ENCODE measurements at places on chromosomes 1 and 21. TPM values are rescaled to one million over a fixed set of nuclear protein-coding genes. Genes with fewer than 3 reads are reported as not detected.

GRCh38 chr1:233938476-233938875 lies 34.0 kb downstream of the SLC35F3 start:
- no peak for DNase-seq

Gene HTR1D
- 0.05 TPM for polyA plus RNA-seq

Gene CELA3B
- not detected for polyA plus RNA-seq

- no peak for DNase-seq
These were observed 59.2 kb upstream of the ACTRT2 start for GRCh38 chr1:2962061-2962460.

Gene CRYZL1
- polyA plus RNA-seq, result 35.9 TPM

Gene SPRR2D
- polyA plus RNA-seq, result not detected

DNA sequence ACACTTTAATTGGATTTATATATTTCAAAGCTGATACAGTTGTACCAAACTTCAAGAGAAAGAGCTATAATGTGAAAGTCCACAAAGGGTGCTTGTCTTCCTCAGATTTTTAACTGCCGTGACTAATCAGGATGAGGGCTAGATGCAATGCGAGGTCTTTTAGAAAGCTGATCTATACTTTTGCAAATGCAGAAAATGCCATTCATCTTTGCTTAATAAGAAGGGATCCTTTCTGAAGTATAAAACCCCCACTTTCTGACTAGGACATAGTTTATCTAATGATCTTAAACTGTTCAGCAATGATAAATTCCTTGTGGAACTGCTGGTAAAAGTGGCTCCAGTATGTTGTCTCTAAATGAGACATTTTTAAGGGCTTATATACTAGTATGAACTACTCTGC lies 102.7 kb upstream of the NGF start:
- DNase-seq, result no peak

- DNase-seq, result peak; percentile 66
These were observed 22.4 kb upstream of the PALMD start for GRCh38 chr1:99623554-99623953.

DNA sequence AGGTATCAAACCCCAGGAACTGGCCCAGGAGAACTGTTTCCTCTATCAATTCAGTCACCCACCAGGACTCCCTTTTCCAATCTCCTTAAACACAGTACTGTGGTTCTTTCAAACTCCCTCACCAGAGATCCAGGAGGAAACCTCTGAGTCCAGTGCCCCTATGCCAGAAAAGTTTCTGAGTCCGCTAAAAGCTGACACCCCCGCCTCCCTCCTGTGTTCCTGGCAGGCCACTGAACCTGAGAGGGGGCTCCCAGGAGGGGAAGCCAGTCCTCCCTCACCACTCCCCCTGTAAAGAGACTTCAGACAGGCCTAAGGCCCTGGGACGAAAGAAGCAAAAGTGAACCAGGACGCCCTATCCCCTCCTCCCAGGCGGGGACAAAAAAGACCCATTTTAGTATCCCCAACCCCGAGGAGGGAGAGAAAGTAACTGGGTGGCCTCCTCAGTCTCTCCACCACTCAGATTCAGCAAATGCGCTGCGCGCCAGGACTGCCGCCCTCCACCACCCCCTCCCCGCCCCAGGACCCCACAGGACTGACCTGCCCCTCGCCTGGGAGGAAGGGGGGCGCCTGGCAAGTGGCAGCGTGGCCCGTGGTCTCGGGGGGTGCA lies 624 bp downstream of the SLC41A1 start:
- peak; percentile 70 for DNase-seq

GRCh38 chr1:45410850-45411509 lies 70.7 kb upstream of the MUTYH start:
- DNase-seq, result no peak

DNA sequence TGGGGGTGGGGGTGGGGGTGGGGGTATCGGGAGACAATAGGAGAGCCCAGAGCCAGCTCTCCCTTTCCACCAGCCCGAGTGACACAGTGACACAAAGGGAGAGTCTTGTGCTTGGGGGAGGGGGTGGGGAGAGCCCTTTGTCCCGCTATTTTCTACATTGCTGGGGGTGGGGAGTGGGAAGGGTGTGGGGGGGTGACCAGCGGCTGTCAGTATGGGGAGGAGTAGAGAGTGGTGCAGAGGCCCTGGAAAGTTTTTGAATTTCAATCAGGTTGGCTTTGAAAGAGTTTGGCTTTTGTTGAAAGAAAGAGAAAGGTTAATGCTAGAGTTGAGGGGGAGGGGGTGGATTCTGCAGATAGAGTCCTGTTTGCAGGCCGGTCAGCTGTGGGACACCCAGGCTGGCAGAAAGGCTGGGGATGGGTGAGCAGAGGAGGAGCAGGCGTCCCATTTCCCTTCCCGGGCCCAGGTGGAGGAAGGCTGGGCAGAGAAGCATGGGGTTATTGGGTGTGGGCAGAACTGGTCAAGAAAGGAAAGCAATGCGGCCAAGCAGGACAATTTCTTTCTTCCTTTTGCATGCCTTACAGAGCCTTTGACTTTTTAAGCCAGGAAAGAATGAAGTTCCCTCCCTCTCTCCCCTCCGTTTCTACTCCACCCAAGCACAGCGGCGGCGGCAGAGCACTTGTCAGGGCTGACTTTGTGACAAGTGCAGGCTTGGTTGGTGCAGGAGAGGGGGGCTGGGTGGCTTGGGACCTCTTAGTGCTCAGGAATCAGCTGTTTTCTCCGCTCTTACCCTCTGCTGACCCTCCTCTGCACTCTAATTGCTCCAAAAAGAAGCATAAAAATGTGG lies 96.2 kb downstream of the RNF220 start:
- peak; percentile 62 for DNase-seq

DNA sequence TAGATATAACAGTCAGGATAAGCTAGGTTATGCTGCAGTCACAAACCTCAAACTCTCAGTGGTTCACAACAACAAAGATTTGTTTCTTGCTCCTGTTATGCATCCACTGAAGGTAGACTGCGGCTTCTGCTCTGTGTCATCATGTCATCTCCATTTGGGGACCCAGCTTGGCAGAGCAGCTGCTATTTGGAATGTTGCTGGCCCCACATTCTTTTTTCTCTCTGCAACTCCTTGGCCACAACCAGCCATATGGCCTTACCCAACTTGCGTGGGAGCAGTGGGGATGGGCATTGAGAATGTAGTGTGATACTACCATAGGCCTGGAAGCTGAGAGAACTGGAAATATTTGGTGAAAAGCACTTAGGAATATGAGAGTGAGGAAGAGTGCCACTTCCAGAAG lies 26.4 kb downstream of the AGO4 start:
- no peak for DNase-seq

Gene RCSD1
- 31.4 TPM for polyA plus RNA-seq

DNA sequence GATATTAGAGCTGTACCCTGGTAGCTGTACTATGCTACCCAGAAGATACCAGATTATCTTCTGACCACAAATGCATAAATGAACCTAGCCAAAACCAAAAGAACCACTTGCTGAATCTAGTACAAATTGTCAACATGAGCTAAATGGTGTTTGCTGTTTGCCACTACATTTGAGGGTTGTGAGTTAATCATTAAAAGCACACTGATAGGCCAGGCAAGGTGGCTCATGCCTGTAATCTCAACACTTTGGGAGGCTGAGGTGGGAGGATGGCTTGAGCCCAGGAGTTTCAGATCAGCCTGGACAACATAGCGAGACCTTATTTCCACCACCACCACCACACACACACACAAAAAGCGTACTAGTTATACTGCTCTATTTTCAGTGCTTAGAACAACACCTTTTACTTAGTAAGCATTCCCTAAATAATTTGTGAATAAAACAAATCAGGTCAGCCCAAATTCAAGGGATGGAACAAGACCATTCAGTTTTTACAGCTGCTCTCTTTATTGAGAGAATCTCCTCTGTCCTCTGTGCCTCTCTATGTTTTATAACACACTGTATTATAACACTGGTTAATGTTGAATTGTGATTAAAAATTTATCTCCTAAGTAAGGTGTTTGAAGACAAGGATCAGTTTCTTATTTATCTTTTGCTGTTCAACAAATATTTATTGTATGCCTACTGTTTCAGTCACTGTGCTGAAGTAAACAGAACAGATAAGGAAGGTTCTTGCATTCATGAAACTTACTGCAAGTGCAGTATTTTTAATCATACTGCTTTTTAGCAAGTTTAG lies 44.0 kb downstream of the MAGI3 start:
- DNase-seq, result no peak

- DNase-seq, result peak; percentile 23
These were observed 2.7 kb downstream of the CACNA1E start for GRCh38 chr1:181486098-181486420.

DNA sequence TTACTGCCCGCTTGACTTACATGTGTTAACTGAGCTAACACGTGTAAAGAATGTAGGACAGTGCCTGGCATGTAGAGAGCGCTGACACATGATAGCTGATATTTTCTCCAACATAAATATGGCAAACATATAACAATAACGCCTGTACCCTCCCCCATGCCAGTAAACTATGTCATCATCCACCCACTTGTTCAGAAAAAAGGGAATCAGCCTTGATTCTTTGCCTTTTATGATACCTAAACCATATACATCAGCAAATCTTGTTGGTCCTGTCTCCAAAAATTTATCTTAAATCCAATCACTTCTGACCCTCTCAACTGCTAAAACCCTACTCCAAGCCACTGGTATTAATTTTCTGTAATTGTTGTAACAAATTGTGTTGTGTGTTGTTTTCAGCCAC lies 1.1 kb upstream of the ZNF692 start:
- DNase-seq, result no peak

- DNase-seq, result no peak
These were observed 50.0 kb upstream of the DMRTB1 start for GRCh38 chr1:53409233-53409632.

Gene PGLYRP3
- polyA plus RNA-seq, result not detected

Gene DNASE2B
- polyA plus RNA-seq, result not detected

- DNase-seq, result no peak
These were observed 28.9 kb downstream of the FOXO6 start for GRCh38 chr1:41390166-41390565.

DNA sequence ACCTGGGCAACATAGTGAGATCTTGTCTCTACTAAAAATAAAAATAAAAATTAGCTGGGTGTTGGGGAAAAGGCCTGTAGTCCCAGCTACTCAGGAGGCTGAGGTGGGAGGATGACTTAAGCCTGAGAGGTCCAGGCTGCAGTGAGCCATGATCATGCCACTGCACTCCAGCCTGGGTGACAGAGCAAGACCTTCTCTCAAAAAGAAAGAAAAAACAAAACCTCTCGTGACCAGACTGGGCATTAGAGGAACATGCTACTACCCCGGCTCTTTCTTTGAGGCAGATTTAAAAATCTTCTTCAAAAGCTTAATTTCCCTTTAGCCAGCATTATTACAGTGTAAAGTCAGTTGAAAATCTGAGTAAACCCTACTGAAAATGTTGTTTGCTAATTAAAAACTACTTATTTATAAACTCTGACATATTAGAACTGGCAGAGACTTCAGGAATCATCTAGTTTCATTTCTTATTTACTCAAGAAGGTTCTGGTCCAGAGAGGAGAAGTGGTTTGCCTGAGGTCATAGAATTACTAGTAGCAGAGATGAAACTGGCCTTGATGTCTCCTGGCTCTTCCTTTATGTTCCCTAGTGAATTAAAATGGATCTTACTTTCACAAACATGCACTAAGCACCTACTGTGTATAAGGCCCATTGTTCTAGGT lies 11.6 kb upstream of the ELAVL4 start:
- DNase-seq, result peak; percentile 35

GRCh38 chr21:35291973-35292627 lies 243.0 kb upstream of the RUNX1 start:
- no peak for DNase-seq

Gene C1QC
- polyA plus RNA-seq, result 32.3 TPM

- DNase-seq, result no peak
These were observed 29.0 kb downstream of the ACP6 start for GRCh38 chr1:147641291-147641690.

Gene RWDD3
- polyA plus RNA-seq, result 32.7 TPM

- DNase-seq, result no peak
These were observed 38.1 kb upstream of the PTCH2 start for GRCh38 chr1:44881011-44881632.

- DNase-seq, result no peak
These were observed 202.1 kb downstream of the TRABD2B start for GRCh38 chr1:47795102-47795501.

Gene FMO2
- 0.63 TPM for polyA plus RNA-seq

- DNase-seq, result peak; percentile 3
These were observed 23.8 kb downstream of the CR1 start for GRCh38 chr1:207519505-207520399.

DNA sequence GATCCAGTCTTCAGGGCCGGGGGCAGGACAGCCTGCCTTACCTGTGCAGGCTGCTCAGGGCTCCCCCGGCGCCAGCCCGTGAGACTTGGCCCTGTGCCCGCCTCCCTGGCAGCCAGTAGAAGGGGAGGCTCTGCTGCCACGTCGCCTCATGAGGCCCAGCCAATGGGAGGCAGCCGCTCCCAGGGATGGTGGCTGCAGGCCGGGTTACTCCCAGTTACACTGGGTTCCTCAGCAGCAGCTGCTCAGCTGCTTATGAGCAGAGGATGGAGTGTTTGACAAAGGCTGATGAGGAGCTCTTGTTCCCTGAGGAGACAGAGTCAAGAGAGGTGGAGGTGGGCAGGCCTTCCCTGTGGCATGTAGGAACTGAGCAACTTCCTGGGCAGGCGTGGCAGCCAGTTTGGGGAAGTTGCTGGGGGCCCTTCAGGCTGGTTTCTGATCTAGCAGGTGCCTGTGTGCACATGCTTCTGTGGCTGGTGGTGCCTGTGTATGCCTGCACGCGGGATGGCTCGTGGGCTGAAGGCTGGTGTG lies 5.5 kb downstream of the MFSD2A start:
- DNase-seq, result peak; percentile 39

DNA sequence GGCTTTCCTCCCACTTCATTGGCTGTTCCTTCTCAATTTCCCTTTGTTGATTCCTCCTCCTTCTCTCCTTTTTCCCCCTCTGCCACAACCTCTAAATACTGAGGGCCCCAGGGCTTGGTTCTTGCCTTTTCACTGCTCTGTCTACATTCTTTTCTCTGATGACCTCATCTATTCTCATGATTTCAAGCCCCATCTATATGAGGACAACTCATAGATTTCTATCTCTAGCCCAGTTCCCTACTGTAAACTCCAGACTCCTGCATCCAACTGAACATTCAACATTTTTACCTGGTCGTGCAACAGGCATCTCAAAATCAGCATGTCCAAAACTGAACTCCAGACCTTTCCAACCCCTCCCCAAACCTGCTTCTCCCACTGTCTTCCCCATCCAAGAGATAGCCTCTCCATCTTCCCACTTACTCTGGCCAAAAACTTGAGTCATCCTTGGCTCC lies 11.5 kb upstream of the SLC9A1 start:
- no peak for DNase-seq

Gene CASQ2
- polyA plus RNA-seq, result 812 TPM

DNA sequence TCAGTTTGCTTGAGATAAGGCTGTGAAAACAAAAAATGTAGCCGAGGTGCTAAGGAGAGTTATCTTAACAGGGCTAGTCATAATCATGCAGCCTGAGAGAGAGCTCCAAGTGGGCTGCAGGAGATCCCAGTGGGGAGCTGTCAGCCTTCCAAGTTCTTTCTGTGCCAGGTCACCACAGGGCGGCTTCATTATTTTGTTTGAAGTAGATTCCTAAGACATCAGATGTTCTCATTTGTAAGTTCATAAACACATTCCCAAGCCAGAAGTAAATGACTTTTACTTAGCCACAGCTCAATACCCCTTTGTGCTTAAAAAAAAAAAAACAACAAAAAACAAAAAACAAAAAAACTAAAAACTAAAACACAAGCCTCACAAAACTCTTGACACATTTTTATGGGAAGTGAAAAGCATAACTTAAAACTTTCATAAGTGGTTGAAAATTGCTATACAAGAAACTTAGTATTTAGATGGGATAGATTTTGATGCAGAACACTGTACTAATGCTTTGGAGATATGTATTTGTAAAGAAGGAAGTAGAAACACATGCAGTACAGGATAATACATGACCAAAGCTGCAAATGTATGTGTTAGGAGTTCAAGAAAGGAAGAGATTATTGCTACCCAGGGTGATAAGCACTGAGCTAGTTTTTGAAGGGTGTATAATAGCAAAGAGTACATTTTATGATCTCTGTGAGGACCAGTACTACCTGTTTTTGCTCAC lies 8.6 kb downstream of the CDC14A start:
- DNase-seq, result no peak

All from muscle of leg (tissue), 16 donors.